PC-3 (cell line): ENCODE measurements at places on chromosomes 12 and 14. TPM values are rescaled to one million over a fixed set of nuclear protein-coding genes. Genes with fewer than 3 reads are reported as not detected.

SLC5A8 gene
- not detected in 2 replicates for total RNA-seq

TAS2R42 gene
- not detected in 2 replicates for total RNA-seq

FITM1 gene
- 0.55 TPM in 1 of 2 replicates, not detected in the other for total RNA-seq

MYH6 gene
- not detected in 2 replicates for total RNA-seq

RD3L gene
- total RNA-seq, result not detected in 2 replicates

SLC16A7 gene
- 10.4 and 11.4 TPM in 2 replicates for total RNA-seq

TSPAN19 gene
- total RNA-seq, result not detected in 2 replicates

WIF1 gene
- total RNA-seq, result not detected in 2 replicates

CD163L1 gene
- total RNA-seq, result 0.35 and 0.66 TPM in 2 replicates

PTGER2 gene
- 4.6 and 4.7 TPM in 2 replicates for total RNA-seq

ALDH1L2 gene
- 0.15 and 0.40 TPM in 2 replicates for total RNA-seq

PAPLN gene
- 0.35 and 0.40 TPM in 2 replicates for total RNA-seq

SLC25A21 gene
- total RNA-seq, result 0.87 and 1.0 TPM in 2 replicates

CBLN3 gene
- 2.9 and 3.4 TPM in 2 replicates for total RNA-seq

EXOC3L4 gene
- 1.4 and 2.0 TPM in 2 replicates for total RNA-seq

ATN1 gene
- 11.6 and 41.5 TPM in 2 replicates for total RNA-seq
